ENCODE measurements at places on chromosomes 2 and 18.
A peak's percentile ranks its signal among the peaks of the same experiment; 100 is the strongest.

DNA sequence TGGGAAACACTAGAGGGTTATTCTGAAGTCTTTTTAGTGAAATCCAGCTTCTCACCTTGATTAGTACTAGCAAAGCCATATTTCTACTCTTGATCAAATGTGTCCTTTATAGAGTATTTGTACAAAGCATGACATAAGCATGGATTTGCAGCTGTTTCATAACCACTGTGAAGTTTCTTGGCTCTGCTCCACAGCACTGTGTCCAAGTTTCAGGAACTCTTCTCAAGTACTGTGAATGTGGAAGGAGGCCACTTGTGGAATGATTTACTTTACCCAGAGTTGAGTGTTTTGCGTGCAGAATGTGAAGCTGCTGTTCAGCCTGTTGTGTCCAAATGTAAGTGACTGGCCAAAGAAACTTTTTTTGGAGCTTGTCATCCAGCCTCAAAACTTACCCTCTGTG is 16.2 kb upstream of the MAPRE2 start:
- DNase-seq = peak; percentile 93

- no peak for DNase-seq
Measured at GRCh38 chr2:202270487-202270886, 4.9 kb downstream of the NOP58 start.

DNA sequence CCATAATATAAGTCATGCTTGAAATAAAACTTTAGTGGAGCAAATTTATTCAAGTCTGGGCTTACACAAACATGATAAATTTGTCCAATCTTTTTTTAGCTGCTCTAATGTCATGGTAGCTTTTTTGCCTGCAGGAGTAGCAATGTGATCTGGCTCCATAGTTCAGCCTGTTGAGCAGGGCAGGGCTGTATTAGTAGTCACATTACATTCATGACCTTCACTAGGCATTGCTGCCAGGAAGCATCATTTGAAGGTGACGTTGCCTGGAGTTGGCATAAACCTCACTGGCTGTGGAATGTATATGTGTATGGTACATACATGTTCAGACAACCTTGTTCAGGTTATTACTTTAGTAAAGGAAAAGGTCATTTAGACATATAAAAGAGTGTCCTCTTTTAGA is 76.6 kb downstream of the CCDC85A start:
- DNase-seq = no peak

DNA sequence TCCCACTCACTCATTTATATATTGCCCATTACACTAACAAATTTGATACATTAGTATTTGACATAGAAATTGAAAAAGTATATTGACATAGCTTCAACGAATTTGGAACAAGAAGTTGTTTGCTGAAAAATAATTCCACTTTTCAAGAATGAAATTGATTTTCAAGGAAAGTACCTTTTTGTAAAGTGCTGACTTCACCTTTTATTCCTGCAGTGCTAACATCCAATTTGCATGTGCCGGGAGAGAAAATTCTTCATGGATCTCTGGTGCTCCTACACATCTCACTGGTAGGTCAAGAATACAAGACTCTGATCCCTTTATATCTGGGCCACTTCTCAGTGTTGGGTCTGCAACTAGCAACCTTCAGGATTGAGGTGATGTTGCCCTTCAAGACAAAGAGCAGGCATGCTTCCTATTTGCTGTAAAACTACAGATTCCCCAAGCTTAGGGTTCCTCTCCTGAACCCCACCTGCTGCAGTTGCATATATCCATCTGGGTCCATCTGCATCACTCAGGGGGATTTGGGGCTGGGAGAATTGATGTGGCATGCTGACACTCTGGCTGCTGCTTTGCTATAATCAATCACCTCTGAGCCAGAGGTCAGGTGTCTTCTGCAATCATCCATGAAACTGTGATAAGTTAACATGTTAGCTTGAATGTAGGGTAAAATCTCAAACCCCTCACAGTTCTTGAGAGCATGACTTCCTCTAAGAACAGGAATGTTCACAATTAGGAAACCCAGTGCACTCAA is 108.4 kb upstream of the TTN start:
- no peak for DNase-seq

DNA sequence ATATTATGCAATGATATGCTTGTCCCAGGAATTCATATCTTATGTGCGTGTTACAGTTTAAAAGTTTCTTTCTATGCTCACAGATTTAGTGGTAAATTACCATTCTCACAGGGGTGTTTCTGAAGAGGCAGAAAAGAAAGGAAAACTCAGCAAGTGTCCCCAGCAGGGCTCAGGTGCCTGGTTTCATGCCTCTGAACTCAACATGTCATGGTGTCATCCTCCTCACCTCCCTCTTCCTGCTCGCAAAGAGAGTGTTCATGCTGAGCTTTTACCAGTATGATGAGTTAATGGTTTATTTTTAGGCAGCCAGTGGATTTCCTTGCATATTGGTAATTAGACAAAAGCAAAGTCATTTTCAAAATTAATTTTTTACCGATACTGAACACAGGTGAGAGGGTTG is 492.9 kb upstream of the ZEB2 start:
- no peak for DNase-seq

DNA sequence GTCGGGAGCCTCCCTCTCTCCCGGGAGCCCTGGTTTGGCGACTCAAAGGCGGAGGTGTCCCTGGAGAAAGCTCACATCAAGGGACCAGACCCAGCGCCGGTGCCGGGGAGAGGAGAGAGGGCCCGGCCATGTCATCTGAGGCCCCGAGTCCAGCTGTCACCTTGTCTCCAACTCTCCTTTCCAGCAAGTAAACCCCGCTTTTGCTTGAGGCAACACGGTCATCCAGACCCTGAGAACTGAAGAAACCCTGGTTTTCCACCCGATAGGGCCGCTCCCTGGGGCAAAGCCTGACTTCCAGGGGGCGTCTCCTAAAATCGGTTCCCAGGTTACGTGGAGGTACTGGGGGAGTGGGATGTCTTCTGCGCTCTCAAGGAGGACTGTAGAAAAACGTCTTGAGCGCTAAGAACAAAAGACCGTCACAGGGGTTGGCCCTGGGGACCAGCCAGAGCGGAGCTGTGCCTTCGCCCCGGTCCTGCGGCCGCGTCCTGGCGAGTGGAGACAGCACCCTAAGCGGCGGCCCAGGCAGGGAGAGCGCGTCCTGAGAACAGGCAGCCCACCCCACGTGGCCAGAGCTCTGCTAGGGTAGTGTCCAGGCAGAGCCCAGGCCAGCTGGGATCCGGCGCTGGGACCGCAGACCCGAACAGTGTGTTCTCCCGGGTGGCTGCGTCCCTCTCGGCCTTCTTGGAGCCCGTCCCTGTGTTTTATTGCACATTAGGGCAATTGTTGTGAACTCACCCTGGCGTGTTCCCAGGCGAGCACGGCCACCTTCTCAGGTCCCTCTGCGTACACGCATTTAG is 55.7 kb downstream of the TMEM18 start:
- DNase-seq = no peak

DNA sequence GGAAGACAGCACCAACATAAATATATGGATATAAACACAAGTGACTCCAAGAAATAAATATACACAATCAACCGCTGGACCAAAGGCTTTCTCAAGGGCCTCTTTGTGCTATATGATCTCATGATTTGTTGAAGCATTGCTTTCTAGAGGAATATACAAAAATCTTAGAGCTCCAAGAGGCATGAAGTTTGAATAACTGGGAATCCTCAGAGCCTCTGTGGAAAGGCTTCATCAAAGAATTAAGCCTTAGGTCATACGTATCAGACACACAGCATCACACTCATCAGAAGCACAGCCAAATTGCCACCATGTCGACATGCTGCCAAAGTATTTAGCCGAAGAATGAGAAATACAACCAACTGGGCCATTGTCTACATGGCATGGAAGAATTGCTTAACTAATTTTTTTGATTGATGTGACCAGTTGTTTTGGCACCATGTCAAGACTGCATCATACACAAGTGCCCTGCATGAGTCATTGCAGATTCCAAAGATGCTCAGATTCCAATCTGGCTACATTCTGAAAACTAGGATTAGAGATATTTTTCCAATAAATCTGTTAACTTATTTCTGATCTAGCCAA is 860.6 kb upstream of the ZEB2 start:
- DNase-seq = peak; percentile 70

GRCh38 chr18:51076503-51076902 is 46.5 kb downstream of the SMAD4 start:
- peak; percentile 30 for DNase-seq

- no peak for DNase-seq
Measured at GRCh38 chr2:238169048-238169707, 10.4 kb downstream of the ERFE start.

DNA sequence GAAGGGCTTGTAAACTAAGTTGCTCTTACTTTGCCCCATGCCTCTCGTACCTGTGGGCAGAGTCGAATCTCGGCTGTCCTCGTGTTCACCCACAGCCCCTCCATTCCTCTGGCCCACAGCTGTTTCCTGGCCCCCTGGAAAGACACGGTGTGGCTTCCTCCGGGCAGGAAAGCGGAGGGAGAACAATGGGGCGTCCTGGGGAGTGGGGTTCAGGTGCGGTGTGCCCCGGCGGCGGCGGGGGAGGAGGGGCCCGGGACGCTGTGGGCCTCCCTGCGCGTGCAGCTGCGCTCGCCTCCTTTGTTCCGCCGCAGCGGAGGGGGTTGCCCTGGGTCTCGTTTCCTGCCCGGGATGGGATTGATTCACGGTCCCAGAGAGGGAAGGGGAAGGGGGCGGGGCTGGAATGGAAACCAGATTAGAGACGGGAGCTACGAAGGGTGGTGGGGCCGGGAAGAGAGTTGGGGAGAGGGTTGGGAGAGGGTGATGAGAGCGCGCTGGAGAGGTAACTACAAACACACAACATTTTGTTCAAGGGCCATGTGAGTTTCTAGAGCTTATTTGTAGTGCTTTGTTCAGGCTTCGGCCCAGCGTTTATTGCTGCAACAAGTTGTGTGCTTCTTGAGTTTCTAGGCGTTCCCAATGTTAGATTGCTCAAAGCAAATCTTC is 796 bp downstream of the MYO1B start:
- peak; percentile 87 for DNase-seq

- DNase-seq = no peak
Measured at GRCh38 chr2:238098901-238099713, 1.0 kb upstream of the ESPNL start.

DNA sequence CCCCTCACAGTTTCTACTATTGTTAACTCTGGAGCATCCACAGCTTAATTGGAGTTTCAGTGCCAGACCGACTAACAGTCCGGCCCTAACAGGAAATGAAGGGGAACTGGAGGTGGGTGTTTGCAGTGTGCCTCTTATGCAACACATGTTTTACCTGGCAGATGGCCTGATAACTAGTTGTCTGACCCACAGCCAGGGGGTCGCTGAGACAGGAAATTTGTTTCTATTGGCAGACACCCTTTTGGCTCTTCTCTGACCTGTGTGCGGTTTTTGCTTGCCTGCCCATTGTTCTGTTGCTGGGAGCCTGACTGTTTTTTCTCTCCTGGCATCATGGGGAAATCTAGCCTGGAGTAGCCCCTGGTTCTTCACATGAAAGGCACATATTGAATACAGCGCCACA is 1329.8 kb downstream of the DSC3 start:
- peak; percentile 30 for DNase-seq

DNA sequence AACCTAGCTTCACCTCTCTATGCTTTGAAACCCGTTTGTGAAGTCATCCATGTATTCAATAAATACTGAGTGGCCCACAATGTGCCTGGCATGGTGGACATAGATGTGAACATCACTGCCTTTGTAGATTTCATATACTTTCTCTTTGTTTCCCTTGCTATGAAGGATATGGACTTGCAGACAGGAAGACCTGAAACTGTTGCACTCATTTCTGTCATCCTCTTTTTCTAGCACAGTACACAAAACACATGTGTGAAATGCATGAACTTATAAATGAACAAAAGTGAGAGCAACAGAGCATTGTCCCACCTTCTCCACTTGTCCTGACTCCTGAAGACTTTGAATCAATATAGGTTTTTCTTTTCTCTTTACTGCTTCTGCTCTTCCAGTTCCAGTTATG is 249.4 kb upstream of the LINC00305 start:
- DNase-seq = no peak

GRCh38 chr2:201130524-201131186 is 14.7 kb downstream of the CFLAR start:
- DNase-seq = no peak

- no peak for DNase-seq
Measured at GRCh38 chr18:50611529-50611941, 51.6 kb downstream of the MAPK4 start.

GRCh38 chr2:212030709-212031108 is 507.9 kb downstream of the ERBB4 start:
- no peak for DNase-seq

GRCh38 chr2:217669831-217670230 is 333.0 kb downstream of the TNS1 start:
- no peak for DNase-seq

DNA sequence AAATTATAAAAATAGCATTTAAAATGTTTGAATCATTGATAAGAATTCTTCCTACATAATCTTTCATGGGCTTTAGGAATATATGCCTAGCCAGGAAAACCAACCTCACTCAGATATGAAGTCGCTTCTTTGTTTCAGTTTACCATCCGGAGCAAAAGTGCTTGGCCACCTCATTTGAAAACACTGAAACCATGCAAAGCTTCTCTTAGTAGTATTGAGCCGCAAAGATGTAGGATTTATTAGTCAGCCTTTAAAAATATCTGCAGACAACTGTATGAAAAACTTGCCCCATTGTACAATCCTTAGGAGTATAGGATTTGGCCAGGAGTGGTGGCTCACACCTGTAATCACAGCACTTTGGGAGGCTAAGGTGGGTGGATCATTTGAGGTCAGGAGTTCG is 24.3 kb upstream of the GPD2 start:
- DNase-seq = no peak

- peak; percentile 92 for DNase-seq
Measured at GRCh38 chr18:76619621-76620315, 124.7 kb upstream of the ZNF516 start.

DNA sequence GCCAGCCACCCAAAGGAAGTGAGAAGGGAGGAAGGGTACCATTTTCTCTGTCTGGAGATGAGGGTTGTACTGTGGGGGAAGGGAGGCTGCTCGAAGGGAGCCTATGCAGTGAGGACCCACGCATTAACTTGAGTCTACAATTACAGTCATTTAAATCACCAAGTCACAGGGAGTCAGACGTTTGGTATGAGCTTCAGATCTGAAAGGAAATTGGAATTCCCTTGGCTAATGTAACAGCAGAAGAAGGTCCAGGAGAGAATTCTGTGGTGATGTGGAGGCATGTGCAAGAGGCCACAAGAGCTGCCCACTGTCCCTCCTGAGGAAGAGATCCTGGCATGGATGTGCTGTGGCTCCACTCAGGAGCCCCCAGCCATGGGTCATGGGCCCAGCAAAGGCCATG is 22.5 kb downstream of the DAPL1 start:
- no peak for DNase-seq

DNA sequence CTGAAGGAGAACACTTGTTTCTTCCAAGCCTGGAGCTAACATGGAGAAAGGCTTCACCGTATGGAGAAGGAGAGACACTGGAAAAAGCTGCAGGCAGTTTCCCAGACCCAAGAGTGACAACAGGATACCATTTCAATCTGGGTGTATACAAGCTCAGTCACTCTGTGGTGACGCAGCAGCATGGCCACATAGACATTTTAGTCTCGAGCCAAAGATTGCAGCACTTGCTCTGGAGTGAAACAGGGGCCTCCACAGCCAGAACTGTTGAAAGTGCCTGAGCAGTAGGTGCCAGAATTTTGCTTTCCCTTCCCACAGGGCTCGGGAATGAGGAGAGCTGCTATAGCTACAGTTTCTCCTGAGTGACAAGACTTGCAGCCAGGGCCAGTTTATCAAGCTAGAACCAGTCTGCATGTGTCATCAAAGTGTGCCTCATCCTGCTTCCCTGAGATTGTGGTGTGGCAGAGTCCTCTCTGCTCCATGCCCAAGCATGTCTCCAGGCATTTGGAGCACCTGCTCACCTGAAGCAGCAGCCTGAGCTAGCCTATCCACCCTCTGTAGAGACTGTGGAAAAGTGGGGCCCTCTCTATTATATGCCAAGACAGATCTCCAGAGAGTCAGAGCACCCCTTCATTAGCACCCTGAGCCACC is 234.6 kb upstream of the CDH19 start:
- no peak for DNase-seq

All from right hindlimb (tissue), 1 donor.